A549 treated with ZK216348 at 1 μM for 4 hours (cell line): ENCODE measurements at places on chromosomes 6 and 20. TPM values are rescaled to one million over a fixed set of nuclear protein-coding genes. Genes with fewer than 3 reads are reported as not detected.

CRIP3 gene
- 0.28 to 0.64 TPM (median 0.44 TPM) in 4 of 5 replicates, not detected in the other for total RNA-seq

SLC4A11 gene
- 3.6 to 9.5 TPM (median 6.9 TPM) in 5 replicates for total RNA-seq

COL20A1 gene
- 0.47 to 1.3 TPM (median 0.83 TPM) in 5 replicates for total RNA-seq

TRIM15 gene
- 0.09 TPM in 1 of 5 replicates, not detected in the others for total RNA-seq
